Stimulated activated CD4-positive, alpha-beta T cell treated with anti-CD3 and anti-CD28 coated beads, Interleukin-2, amount 100 ng/mL, for 4 hours (primary cell): ENCODE measurements at places on chromosomes 12 and 14.

DNA sequence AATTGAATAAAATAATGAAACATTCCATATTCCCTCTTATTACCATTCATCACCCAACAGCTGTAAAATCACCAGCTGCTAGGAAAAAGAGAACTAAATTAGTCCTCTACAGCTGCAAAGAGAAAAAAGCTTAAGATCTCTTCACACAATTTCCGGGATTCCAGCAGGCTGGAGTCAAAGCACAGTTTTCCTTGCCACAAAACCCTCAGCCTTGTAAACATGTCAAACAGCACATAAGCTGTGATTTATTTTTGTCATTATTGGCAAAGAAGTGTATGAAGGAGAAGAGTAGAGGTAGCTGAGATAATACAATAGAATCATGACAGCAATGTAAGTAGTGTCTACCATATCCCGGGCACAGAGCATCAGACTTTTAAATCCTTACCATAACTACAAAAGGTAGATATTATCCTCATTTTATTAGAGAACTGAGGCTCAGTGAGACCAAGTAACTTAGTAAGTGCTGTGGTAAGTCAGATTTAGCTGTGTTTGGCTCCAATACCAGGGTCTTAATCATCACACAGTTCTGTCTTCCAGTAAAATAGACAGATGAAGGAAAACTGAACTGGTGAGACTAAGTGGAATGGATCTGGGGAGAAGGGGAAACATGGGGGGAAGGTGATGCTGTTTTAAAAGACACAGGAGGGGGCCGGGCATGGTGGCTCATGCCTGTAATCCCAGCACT lies 57.3 kb downstream of the NTN4 start:
- DNase-seq, result no peak

DNA sequence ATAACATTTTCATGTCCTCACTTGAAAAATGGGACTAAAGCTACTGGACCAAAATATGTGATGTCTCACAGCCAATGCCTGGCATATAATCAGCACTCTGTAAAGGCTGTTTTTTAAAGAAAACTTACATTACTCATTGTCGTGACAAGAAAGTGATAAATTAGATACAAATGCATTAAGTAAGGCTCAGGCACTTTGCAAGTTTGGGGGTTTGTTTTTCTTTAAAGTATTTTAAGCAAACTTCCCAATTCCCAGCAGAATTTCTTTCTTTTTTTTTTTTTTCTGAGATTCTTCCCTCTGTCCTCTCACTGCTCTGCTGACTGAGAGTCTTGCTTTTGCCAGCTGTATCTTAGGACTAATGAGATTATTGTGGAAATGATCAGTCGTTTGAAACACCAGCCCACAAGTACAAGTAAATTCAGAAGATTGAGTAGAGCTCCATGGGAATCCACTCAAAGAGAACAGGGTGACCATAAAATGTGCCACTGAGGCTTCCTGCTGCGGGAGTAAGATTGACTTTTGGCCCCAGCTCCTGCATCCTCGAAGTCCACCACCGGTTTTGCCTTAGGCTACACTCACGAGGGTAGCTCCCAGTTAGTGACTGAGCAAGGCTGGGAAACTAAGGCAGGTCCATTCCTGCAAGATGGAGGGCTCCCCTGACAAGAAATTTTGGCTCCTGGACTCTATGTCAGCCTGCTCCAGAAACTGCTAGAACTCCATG lies 82.8 kb downstream of the TMTC1 start:
- no peak for DNase-seq

DNA sequence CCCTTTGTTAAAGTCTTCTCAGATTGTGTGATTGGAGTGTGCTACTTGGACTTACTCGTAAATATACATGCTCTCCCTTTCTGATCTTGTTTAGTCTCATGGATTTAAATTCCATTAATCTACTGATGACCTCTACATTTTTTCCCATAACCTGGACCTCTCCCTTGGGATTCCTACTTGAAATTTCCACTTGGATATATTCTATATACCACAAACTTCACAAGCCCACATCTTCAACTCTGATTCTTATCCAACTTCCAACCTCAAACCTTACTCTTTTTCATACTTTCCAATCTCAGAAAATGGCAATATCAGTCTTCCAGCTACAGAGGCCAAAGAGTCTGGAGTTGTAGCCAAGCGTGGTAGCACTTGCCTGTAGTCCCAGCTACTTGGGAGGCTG lies 49.1 kb upstream of the OTOGL start:
- DNase-seq, result no peak

DNA sequence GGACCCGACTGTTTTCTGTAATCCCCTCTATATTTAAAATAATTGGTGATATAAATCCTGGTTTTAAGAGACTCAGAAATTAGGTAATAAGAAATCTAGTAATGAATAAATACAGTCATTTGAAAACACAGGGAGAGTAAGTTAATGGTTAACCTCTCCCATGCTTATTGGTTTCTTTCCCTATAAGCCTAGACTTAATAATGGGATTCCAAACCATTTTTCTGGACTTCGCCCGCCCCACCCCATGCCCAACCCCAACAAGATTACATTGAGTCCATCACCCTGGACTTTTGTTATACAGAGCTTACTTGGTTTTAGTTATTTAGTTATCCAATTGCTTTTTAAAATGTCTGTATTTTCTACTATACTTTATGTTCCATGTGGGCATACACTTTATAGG lies 98.7 kb downstream of the WIF1 start:
- DNase-seq, result no peak

- DNase-seq, result no peak
Observed at GRCh38 chr12:65188179-65188701, 18.9 kb downstream of the LEMD3 start.

- no peak for DNase-seq
Observed at GRCh38 chr14:68027276-68027675, 207.7 kb downstream of the RAD51B start.

DNA sequence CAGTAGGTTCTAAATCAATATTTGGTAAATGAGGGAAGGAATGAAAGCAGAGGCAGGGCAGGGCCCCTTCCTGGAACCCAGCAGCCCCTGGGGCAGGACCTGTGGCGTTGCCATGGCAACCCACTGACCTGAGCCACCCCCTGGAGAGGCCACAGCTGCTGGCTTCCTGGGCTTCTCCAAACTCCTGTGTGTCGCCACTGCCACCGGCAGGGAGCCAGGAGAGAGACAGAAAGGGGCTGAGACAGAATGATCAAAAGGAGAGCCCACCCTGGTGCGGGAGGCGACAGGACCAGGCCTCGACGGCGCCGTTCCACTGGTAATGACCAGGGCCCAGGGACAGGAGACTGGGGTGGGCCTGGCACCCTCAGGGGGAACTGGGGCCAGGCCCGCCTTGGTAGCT lies 18.2 kb downstream of the RFX4 start:
- no peak for DNase-seq

GRCh38 chr12:116662612-116663144 lies 75.2 kb downstream of the SPRING1 start:
- no peak for DNase-seq

DNA sequence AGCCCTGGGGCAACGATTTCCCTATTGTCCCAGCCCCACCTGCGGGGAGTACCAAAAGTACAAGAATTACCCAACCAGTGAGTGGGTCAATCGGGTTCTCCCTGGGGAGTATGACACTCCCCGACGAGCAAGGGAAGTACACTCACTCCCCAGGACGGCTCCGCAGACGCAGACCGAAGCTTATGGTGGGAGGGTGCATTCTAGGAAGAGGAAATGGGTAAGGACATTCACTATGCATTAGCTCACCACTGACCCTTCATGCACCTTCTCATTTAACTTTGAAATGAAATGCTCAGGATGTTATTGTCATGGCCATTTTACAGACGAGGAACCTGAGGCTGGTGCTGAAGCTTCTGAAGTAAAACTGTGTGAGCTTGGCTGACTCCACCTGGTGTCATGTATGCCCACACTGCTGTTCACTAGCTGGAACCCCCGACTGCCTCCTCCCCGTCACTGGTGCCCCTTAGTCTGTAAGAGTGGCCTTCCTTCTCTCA lies 45.8 kb upstream of the TMED10 start:
- no peak for DNase-seq

DNA sequence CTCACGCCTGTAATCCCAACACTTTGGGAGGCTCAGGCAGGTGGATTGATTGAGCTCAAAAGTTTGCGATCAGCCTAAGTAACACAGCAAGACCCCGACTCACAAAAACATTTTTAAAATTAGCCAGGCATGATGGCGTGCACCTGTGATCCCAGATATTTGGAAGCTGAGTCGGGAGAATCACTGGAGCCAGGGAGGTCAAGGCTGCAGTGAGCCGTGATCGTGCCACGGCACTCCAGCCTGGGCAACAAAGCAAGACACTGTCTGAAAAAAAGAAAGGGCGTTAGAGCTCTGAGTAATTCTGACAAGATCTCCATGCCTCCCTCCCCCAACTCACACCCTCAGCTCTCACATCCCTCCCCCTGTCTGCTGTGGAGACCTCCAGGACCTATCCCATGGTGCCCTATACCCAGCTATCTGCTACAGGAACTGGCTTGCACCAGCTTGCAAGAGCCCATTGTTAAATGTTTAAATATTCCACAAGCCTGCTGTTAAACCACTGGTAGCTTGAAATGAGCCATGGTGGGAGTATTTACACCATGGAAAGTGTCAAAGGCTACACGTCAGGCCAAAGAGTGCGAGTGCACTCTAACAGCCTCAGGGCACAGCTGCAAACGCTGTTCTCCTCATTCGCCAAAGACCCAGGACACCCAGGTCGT lies 35.1 kb upstream of the PPP2R5C start:
- no peak for DNase-seq

DNA sequence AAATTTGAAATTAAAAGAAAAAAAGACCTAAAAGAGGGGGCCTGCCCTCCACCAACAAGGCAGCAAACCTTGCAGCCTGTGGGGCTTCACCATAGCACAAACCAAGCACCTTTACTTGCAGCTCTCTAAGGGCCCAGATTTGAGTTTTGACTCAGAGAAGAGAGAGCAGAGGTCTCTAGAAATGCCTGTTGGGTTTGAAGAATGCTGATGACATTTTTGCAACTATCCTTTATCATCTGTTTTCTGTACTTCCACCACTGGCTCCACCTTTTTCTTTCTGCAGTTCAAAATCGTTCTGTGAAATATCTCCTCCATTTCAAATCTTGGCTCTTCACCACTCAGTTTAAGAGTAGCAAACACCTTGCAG lies 83.8 kb upstream of the HMGA2 start:
- DNase-seq, result no peak

GRCh38 chr14:52348776-52349175 lies 34.7 kb downstream of the PTGER2 start:
- no peak for DNase-seq

GRCh38 chr12:1350934-1351240 lies 243.5 kb downstream of the FBXL14 start:
- DNase-seq, result no peak

DNA sequence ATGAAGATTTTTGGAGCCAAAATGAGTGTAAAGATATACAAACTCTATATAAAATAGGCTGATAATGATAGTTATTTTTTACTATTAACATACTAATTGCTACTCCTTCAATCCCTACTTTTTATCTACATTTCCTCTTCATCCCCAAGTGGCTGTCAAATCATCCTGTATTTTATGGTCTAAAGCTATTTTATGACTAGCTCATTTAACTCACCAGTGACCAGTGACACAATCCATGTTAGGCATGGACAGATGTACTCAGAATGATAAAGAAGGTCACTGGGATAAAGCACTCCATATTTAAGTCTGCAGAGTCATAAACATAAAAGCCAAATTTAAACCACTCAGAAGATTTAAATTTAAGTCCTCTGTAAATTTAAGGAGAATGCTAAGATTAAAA lies 183.0 kb downstream of the MED13L start:
- no peak for DNase-seq

DNA sequence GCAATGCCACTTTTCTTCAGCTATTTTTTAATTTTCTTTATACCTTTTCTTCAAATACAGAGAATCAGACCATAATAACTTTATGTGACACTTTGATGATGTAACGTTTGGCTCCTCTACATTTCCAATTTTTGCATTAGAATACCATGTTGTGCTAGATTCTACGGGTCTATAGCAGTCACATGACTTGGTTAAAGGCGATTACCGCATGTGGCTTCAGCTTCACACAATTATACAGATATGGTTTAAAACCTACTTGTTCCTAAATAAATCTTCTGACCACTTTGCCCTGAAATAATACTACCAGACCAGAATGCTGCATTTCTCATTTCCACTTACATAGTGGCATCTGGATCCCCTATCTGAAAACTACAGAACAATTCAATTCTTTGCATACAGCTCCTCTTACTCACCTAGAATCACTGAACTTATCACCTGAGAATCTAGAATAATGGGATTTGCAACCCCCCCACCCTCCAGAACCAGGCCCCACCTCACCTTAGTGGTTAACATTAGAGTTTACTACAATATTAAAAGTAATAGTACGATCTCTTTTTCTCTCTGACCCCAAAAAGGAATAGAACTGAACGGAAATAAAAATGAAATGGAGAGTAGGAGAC lies 1.3 kb downstream of the MAX start:
- no peak for DNase-seq

DNA sequence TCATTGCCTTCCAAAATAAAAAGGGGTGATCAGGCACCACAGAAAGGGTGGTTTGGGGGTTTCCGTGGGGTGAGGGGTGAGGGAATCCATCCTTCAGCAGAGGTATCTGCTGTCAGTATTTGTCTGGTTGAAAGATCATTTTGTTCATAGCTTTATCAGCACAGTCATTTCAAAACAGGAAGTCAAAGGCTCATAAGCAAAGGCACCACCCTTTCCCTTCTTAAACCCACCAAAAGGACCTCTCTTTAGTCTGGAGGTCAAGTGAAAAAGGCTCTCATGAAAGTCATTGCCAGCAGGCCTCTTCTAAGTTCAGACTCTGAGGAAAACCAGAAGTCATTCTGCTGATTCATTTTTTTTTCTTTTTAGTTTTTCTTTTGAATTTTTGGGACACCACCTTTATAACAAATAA lies 6.2 kb downstream of the CHST11 start:
- no peak for DNase-seq

DNA sequence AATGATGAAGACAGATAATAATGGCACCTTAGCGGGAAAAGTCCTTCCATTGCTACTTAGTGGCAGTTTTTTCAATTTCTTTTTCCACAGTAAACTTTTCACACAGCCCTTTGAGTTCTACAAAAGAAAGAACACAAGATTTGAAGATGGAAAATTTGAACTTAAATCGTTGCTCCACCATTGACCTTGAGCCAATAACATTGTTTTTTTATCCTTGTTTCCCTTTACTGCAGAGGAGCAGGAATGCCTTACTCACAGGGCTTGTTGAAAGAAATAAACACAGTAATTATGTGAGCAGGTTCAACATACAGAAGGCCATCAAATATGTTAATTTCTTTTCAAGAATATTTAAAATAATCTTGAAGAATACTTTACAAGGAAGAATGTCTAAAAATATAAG lies 181.5 kb upstream of the KRR1 start:
- no peak for DNase-seq
